ENCODE measurements at places on chromosomes 3 and 15. TPM values are rescaled to one million over a fixed set of nuclear protein-coding genes. Genes with fewer than 3 reads are reported as not detected.

Gene RTP1
- not detected for total RNA-seq

Gene SLC22A14
- total RNA-seq = 0.96 TPM

Gene MRPL47
- total RNA-seq = 25.5 TPM

- no peak for DNase-seq
Observed at GRCh38 chr15:90970274-90970673, 15.6 kb downstream of the RCCD1 start.

Gene FANCD2
- 2.6 TPM for total RNA-seq

- DNase-seq = no peak
Observed at GRCh38 chr3:59658866-59659265, 609.0 kb upstream of the CFAP20DC start.

Gene EOMES
- total RNA-seq = 1.9 TPM

- no peak for DNase-seq
Observed at GRCh38 chr3:165635791-165636683, 201.2 kb downstream of the BCHE start.

DNA sequence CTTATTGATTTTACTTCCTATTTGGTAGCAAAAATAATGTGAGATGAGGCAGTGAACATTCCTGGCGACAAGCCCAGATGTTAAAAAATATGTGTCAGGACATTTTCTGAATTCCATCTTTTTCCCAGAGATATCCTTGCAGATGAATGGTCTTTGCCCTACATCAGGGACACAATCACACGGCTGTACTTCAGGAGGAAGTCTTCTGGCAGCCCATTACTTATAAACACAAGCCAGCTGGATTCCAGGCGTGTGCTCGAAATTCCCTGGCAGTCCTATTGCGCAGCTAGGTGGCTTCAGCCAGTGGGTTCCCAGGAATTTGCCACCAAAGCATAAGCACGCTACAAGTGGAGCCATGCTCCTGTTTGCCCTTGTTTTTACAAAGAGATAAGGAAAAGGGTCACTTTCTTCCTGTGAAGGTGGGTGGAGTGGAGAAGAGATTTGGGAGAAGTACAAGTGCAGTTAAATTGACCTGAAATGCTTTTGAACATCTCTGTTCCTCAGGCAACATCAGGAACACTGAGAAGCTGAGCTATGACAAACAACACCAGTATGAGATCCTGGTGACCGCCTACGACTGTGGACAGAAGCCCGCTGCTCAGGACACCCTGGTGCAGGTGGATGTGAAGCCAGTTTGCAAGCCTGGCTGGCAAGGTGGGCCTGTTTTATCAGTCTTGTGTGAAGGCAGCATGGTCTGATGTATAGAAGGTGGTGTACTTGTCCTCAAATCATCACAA, 257.1 kb upstream of the TRIM42 start:
- peak; percentile 64 for DNase-seq

DNA sequence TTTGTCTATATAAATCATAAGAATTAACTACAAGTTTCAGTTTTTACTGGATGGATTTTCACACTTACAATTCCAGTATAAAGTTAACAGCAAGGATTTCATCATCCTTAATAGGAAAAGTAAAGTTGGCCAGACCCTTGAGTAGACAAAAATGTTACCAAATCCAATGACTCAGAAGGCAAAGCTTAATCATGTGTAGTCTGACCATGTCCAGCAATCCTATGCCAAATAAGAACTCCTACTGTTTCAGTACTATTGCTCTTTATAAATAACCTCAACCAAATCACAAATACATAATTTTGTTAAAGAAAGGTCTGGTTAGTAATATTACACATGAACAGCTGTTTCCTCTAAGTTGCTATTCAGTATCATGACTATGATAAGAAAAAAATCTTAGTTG, 35.0 kb downstream of the PLOD2 start:
- peak; percentile 84 for DNase-seq

DNA sequence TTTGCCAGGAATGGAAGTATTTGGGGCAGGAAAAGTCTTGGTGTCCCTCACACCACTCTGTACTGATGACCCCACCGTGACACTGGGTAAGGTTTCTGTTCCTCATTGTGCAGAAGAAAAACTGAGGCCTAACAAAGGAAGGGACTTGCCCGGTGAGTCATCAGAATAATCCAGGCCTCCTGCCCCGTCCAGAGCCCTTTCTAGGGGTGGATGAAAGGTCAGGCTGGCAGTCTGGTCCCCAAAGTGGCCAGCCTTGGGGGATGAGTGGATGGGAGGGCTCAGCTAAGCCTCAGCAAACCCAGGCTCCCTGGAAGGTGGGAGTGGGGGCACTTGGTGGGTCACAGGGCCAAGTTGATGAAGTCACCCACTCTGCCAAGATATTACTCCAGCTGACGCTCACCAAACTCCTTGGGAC, 2.3 kb upstream of the DNAH1 start:
- DNase-seq = peak; percentile 19

Gene CFAP100
- total RNA-seq = 3.4 TPM

- DNase-seq = peak; percentile 44
Observed at GRCh38 chr3:67015702-67016484, 17.8 kb downstream of the KBTBD8 start.

DNA sequence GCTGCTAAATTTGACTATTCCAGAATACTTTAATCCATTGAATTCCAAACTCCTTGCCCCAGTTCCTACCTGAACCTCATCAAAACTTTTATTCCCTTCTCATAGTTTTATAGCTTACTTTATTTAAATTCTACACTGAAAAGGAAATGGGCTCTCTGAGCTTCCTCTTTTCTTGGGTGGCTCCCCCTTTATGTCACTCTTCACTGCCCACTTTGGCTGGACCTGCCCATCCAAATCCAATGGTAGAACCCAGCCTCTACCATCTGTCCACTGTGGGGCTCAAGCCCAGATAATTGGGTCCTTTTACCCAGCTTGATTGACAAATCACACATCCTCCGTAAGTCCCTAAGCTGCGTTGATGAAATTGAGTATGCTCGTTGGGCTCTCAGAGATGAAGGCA, 216.5 kb downstream of the BBX start:
- no peak for DNase-seq

- no peak for DNase-seq
Observed at GRCh38 chr15:87645723-87646122, 610.8 kb downstream of the NTRK3 start.

DNA sequence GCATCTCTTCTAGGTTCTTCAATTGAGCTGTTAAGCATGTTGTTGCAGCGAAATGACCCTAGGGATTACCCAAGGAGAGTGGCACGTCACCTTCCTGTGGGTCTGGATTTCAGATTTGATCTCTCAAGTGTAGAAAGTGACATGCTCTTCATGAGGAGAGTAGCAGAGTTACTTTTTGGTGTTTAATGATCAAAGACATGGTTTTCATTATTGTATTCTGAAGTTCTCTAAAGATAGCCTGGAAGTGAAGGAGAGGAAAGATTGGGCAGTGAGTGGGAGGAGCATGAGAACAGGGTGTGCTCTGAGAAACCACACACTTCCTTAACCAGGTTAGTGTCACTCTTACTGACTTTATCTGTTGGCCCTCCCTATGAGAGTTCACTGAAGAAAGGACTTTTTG, 153.6 kb downstream of the AKAP13 start:
- no peak for DNase-seq

GRCh38 chr3:16801698-16802097, 83.1 kb upstream of the PLCL2 start:
- DNase-seq = peak; percentile 12

- no peak for DNase-seq
Observed at GRCh38 chr15:68414206-68414555, 17.8 kb downstream of the ITGA11 start.

DNA sequence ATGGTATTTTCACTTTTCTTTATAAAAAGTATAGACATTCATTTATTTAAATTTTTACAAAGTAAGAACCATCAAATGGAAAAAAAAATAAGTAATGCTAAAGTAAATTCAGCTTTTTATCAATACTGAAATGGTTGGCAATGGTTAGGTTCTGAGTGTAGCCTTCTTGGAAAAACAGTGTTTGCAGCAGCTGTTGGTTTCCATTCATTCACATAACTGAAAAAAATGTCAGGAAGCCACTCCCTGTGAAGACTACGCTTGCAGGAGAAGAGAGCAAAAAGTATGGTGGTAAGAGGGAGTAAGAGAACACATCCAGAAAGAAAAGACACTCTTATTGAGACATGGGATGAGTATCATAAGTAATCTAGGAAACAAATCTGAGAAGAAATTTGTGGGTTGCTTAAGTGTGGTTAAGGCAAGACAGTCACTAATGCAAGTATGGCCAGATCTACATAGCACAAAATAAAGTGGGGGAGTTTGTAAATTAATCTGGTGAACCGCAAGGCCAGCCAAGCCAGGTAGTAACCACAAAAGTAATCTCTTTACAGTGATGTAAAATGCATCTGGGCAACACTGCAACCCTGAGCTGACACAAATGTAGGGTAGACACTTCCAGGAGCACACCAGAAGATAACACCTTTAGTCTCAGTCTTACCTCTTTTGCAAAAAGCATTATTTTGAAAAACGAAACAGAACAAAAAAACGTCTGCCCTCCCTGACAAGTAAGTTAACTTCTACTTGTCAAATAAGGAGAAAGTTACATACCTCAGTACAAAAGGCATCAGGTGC, 133.7 kb downstream of the IGSF11 start:
- no peak for DNase-seq

Gene DUOXA1
- 3.1 TPM for total RNA-seq

Data from umbilical cord (tissue), 2 donors.